Hippocampal formation (tissue), 2 donors: ENCODE measurements at places on chromosomes 7 and 10.

GRCh38 chr7:13945670-13946069 is 43.8 kb downstream of the ETV1 start:
- no peak for DNase-seq

DNA sequence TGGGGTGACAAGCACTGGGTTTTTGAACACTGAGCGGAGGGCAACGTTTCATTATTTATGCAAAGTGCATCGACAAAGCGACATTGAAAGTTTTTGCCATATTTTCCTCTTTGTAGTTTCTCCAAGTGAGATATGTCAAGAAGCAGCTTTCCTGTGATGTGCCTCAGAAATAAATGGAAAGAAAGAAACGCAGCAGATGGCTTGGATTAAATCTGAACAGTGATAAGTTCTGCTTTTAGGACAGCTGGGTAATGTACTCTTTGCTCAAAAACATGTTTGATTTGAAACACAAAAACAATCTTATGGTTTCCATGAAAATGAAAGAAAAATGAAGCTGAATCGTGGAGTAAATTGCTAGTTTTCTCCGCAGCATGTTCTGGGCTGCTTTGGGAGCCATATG is 166.3 kb downstream of the PTPRN2 start:
- DNase-seq, result no peak

- no peak for DNase-seq
Measured at GRCh38 chr10:106911096-106911495, 253.4 kb downstream of the SORCS1 start.

DNA sequence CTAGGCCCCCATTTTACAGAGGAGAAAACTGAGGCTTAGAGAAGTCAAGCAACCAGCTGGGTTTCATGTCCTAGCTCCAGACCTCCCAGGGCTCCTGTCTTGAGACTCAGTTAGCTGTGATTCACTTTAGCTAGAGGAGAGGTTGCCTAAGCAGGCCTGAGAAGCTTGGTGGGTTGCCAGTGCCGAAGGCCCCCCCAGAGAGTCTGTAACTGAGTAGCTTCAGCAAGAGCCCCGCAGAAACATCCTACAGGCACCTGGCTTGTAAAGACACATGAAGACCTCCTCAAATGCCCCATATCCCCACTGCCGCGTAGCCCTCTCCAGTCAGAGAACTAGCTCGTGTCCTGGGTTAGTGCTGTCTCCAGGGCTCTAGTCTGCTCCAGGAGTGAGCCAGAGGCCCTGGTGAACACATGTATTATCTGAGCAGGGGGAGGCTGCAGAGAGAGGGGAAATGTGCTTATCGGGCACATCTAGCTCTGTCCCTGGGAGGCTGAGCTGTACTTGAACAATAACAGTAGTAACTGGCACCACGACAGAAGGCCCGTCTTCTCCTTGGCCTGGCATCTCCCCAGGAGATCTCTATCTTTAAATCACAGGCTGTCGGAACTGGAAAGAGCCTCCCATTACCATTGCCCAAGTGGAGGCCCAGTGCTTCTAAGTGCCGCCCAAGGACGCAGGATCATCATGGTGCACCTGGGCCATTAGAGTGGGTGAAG is 28.9 kb downstream of the UNC5B start:
- DNase-seq, result no peak

- DNase-seq, result no peak
Measured at GRCh38 chr10:1182280-1183032, 126.3 kb downstream of the WDR37 start.

DNA sequence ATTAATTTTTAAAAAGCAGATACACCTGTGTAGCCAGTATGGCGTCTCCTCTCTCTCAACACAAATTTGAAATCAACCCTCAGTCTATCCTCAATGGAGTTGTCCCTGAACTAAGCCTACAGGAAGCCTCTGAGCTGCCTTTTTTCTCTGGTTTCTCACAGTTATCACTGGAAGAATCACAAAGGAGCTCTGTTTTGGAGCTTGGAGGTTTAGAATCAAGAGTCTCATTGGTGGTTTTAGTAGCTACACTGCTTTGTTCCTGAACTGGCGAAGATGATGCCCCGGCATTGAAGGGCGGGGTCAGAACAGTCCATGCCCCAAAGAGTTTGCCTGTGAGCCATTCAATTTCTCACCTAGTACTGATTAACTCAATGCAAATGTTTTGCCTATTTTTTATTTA is 16.1 kb upstream of the BTRC start:
- no peak for DNase-seq

GRCh38 chr10:78571286-78571685 is 497.5 kb upstream of the ZMIZ1 start:
- DNase-seq, result no peak

GRCh38 chr7:99848420-99849216 is 20.8 kb downstream of the CYP3A43 start:
- no peak for DNase-seq

GRCh38 chr7:145893925-145894535 is 222.6 kb upstream of the CNTNAP2 start:
- no peak for DNase-seq

GRCh38 chr10:29102636-29103035 is 186.2 kb upstream of the LYZL1 start:
- no peak for DNase-seq
